Cerebellar nuclear complex (tissue), 1 donor: ENCODE measurements at places on chromosomes 12 and 14.

- no peak for DNase-seq
Observed at GRCh38 chr14:75059642-75060041, 4.2 kb downstream of the ACYP1 start.

DNA sequence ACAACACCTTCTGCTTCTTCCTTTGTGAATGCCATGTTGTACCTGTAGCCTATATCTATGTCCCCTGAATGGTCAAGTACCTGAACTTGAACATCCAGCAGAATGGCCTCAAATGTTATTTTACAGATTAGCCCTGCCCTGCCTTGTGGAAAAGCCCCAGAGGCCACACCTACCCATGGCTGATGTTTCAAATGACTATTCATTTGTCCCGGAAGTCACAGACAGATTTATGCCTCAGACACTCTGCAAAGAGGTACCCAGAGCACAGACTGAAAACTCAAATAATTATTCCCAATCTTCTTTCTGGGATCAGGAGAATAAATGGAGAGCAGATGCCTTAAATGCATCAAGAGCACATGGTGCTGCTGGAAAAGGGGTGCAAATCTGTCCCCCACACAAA, 13.0 kb upstream of the DPF3 start:
- DNase-seq, result no peak

GRCh38 chr14:89394972-89395371, 22.1 kb downstream of the FOXN3 start:
- peak; percentile 40 for DNase-seq

- DNase-seq, result no peak
Observed at GRCh38 chr14:75268633-75269550, 9.7 kb upstream of the FOS start.

- DNase-seq, result no peak
Observed at GRCh38 chr14:24277606-24278321, 6.4 kb upstream of the RABGGTA start.

- no peak for DNase-seq
Observed at GRCh38 chr12:77016606-77017005, 48.8 kb downstream of the E2F7 start.

DNA sequence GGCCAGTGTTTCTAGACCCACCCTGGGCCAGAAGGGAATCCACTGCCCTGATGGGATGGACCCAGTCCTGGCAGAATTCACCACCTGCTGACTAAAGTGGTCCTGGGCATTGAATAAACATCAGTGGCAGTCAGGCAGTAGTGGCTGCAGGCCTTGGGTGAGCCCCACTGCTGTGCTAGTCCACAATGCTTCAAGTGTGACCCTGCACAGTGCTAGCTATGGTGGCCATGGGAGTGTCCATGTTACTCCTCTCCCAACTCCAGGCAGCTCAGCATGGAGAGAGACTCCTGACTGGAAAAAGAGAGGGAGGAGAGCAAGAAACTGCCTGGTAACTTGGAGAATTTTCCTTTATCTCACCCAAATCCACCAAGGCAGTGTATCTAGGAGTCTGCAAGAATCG, 17.5 kb upstream of the CSRP2 start:
- no peak for DNase-seq

GRCh38 chr12:269191-269590, 6.6 kb upstream of the SLC6A13 start:
- no peak for DNase-seq

DNA sequence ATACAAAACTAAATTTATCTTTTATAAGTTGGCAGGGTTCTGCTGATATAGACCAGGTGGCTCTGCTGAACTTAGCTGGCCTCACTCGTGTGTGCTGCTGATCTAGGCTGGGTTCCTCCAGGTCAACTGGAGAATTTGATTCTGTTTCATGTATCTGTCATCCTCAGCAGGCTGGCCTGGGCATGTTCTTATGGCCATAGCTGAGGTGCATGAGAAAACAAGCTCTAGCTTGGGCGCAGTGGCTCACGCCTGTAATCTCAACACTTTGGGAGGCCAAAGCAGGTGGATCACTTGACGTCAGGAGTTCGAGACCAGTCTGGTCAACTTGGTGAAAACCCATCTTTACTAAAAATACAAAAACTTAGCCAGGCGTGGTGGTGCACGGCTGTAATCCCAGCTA, 24.3 kb upstream of the BCL2L14 start:
- no peak for DNase-seq

DNA sequence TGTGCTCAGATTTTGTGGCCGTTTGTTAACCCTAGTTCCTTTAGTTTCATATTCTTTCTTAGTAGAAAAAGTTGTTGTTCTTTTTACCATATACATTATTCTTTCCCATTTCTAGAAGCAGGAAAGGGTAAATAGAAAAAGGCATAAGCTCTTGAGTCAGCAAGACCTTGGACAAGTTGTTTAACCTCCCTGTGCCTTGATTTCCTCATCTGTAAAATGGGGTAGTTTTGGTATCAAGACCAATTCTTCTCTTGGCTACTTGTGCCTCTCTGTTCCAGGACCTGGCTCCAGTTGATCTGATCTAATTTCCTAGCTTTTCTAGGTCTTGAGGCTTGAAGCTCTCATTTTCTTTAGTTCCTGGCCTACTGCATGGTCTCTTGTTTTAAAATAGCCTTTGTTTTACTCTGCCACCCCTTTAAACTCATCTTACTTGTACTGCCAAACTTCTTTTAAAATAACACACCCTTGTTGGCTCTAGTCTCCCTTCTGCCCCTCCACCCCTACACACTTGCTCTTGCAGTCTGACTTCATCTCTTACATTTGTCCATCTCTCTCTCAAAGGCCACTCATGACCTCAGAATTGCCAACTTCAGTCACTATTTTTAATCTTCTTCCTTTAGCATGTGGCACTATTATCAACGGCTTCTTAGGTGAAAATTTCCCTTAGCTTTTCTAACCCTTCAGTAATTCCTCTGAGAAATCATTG, 143.7 kb downstream of the TTLL5 start:
- DNase-seq, result no peak

DNA sequence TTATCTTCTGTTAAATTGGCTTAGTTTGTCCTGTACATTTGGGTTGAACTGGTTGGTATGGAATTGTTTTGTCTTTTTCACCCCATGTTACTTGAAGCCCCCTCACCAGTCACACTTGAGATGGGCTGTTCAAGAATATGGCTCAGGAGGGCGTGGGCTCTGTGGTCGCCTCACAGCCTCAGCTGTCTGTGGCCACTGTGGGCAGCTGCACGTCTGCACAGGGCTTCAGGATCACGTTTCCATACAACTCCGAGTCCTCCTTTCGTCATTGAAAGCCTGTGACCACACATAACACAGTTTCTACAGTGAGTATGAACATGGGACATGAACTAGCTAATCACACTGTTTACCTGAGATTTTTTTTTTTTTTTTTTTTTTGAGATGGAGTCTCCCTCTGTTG, 81.3 kb downstream of the MOK start:
- DNase-seq, result no peak

DNA sequence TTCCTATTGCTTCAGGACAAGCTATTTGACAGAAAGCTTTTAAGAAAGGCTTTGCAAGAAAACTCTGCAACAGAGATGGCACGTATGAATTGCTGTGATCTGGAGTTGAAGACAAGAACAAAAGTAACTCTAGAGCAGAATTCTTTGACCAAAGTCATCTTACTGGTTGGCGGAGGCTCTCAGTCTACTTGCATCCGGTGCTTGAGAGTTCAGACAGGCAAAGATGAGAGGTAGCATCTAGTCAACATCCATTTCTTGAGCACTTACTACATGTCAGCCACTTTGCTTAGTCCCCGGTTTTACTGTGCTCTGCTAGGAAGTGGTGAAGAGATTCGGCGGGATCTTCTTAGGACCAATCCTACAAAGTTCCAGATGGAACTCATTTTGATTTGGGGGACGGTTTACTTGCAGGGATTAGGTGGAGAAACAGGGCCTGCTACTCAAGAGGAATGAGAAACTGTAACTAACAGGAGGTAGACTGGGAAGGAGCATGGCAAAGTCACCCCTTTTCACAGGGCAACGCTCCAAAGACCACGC, 404 bp upstream of the CCDC91 start:
- no peak for DNase-seq

DNA sequence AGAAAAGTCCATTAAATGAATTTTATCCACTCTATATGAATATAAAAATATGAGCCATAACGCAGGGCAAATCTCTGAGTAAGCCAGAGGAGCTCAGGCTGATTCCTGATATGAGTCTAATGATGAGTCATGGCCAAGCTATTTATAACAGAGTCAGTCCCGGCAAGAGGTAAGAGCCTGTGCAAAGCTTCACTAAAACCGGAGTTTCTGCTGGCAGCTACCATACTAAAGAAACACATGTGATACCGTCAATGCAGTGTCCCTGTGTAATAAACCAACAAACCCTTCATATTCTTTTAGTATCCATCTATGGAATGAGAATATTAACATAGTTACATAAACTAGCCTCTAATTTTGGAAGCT, 319.4 kb downstream of the KCNC2 start:
- no peak for DNase-seq

DNA sequence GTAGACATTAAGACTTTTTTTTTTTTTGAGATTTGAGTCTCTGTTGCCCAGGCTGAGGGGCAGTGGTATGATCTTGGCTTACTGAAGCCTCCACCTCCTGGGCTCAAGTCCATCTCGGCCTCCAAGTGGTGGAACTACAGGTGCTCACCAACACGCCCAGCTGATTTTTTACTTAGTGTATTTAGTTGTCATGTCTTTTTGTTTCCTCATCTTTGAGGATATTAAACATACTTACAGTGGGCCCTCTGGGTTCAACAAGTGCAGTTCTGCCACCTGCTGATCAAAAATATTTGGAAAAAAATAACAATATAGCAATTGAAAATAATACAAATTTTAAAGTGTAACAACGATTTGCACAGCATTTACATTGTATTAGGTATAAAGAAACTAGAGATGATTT, 4.4 kb upstream of the B4GALNT1 start:
- DNase-seq, result no peak

DNA sequence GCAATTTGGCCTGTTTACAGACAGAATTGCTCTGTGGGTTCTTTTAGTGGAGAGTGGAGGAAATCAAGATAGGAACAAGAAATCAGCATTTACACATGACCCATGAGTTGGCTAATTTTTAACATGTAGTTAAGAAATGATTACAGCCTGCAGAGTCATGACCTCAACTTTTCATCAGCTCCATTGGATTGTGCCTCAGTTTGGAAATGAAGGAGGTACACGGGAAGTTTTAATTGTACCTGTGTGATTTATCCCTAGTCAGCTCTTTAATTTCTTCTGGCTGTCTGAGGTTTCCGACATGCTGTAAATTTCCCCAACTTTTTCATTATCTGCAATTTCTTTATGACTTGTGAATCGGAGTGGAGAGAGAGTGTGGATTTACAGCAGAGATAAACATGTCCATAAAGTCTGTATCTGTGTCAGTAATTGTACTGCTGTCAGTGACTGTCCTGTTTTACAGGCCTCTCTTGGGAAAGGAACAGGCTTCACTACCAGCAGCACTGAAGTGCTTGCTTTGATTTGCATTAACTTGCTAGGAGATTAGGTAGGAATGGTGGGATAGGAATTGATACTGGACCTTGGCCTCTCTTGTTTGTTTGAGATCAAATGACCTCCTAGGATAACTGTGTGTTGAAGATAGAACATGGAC, 49.2 kb downstream of the LIN52 start:
- no peak for DNase-seq

- no peak for DNase-seq
Observed at GRCh38 chr12:130372936-130373335, 35.2 kb downstream of the PIWIL1 start.

- DNase-seq, result no peak
Observed at GRCh38 chr12:93039930-93040329, 110.8 kb upstream of the EEA1 start.

- no peak for DNase-seq
Observed at GRCh38 chr12:107326237-107326636, 232.9 kb upstream of the CRY1 start.

GRCh38 chr12:109840305-109841074, 7.3 kb upstream of the TRPV4 start:
- no peak for DNase-seq

DNA sequence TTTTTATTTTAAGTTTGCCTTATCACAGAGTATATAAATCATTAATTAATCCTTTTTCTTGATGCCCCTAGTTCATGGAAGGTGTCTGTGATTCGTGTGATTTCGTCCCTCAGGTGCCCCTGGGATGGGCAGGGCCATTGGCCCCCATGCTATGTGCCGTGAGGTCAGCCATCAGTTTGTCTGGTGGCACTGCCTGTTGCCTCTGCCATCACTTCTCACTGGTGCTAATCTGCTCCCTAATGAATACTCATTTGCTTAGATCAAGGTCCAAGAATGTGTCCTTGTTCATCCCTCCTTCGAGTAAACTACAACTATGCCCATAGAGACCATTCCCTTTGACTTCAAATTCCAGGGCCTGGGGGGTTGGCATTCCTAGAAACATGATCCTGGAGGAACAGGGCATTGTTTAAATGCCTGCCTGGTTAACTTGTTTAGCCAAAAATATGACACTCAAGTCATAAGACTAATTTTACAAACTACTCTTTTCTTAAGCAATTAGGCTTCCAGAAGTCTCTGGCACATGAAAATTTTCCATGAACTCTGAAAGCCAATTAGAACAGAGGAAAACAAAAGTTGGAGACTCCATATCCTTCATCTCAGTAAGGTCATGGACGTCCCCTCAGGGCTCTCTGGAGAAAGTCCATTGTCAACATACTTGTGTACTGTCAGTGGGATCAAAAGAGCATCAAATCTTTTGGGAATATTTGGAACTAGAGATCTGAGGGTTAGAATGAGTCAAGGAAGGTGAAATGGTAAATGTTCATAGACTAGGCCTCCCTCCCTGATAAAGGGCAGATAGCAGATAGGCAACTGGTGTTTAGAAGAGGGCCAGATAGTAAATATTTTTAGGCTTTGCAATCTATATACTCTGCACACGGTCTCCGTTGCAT, 90.9 kb upstream of the PLXNC1 start:
- DNase-seq, result no peak

DNA sequence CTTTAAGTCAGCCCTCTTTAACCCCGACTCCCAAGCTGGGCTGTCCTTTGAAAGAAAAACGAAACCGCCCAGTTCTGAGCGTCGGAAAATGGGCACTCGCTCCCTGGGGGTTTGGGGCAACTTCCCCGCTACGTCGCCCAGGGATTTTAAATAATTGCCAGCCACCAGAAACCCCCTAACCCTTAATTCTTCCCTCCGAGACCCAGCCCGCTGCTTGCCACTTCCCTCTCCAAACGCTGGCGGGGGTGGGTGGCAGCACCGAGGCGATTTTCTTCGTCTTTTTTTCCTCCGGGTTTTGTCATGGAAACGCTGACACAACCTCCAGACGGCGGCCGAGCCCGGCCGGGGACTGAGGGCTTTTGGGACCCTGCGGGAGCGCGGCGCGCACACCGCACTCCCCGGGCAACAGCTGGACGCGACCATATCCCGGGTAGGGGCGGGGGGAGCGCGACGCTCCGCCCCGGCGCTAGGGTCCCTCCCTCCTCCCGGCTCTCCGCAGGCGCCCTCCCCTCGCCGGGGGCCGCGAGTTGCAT, at the start of gene CHST11:
CHST11 (plus strand) TSS at position 532 of the 533 bp plus-strand sequence.
- DNase-seq, result no peak

DNA sequence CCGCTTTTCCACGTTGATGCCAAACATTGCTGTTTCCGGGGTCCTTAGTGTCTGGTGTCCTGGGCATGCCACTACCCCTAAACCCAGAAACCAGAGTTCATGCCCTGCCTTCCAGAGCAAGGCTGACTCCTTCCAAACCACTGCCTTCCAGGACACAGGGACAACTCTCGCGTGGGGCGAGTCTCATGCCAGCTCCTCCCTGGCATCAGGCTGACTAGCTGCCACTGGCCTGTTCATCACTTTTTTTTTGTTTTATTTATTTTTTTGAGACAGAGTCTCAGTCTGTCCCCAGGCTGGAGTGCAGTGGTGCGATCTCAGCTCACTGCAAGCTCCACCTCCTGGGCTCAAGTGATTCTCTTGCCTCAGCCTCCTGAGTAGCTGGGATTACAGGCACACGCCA, 4.8 kb downstream of the SETD1B start:
- no peak for DNase-seq

GRCh38 chr14:70317969-70318634, 41.4 kb downstream of the COX16 start:
- DNase-seq, result no peak
